ENCODE measurements at places on chromosomes 5 and 9.
A peak's percentile ranks its signal among the peaks of the same experiment; 100 is the strongest.

- no peak for DNase-seq
These were observed 824.3 kb downstream of the PRELID2 start for GRCh38 chr5:145010834-145011233.

DNA sequence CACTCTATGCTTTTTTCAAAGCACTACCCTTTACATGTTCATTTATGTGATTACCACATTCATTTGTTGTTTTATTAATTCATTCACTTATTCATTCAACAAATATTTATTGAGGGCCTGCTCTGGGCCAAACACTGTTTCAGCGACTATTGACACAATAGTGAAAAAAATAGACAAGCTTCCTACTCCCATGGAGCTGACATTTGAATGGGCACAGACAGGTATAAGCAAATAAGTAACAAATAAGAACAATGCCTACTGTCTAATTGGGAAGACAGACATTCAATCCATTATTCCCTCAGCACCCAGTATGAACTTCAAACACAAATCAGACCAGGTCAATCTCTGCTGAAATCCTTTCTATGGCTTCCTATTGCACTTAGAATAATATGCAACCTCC, 156.9 kb upstream of the NR3C1 start:
- no peak for DNase-seq

DNA sequence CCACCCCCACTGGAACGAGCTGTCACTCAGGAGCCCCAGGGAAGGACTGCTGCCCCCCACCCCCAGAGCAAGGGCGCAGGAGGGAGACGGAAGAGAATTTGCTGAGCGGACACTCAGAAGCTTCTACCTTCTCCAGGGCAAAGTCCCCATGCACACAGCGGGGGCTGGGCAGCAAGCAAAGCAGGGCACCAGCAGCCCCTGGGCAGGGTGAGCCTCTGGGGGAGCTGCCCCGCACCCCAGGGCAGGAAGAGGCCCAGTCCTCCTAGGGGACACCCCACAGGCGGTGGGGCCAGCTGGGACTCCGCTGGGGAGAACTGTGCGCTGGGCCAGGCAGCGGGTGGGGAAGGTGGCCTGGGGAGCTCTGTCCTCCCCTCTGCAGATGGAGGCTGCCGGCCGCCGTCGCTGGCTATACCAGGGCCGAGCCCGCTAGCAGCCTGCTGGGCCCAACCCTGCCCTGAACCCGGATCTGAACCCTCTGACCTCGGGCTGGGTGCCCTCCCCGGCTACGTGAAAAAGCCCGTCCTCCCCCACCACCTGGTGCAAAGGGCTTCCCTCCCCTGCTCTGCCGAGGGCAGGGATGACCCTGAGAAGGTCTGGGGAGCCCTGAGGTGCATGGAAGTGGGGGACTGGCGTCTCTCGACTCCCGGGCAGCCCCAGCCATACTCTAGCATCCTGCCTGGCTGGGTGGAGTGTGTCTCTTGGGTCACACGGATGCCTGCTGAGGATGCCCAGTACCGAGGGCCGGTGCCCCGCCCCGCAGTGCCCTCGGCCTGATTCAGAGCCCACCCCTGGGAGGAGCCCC, 597 bp upstream of the SLC34A3 start:
- DNase-seq, result no peak

DNA sequence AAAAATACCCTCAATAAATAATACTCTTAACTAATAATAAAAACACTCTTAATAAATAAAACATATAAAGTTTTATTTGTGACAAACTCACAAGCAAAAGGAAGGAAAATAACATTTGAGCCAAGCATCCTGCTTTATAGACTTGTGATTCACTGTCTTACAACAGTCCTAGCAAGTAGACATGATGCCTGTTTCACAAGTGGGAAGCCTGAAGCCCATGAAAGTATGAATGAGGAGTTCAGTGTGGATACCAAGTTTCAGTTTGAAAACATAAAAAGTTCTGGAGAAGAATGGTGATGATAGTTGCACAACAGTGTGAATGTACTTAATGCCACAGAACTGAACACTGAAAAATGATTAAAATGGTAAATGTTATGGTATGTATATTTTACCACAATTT, 10.9 kb downstream of the HABP4 start:
- no peak for DNase-seq

- DNase-seq, result no peak
These were observed 46.6 kb upstream of the PHYKPL start for GRCh38 chr5:178279026-178279722.

GRCh38 chr5:59249160-59249559, 644.4 kb downstream of the PDE4D start:
- DNase-seq, result no peak

- DNase-seq, result no peak
These were observed 32.4 kb downstream of the ABCA1 start for GRCh38 chr9:104895572-104895971.

DNA sequence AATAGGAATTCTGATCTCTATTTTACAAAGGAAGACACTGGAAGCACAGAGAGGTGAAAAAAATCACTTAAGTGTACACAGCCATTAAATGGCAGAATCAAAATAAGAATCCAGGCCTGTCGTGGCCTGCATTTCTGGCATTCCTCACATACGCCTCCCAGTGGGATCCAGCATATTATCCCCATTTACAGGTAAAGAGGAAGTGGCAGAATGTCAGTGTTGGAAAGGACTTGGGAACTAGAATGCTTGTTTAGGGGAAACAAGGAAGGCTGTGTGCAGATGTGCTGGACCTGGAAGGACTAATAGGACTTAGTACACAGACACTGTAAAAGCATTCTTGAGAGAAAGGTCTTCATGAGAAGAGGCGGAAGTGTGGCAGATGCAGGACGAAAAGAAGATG, 241.8 kb downstream of the TRIM32 start:
- DNase-seq, result peak; percentile 91

DNA sequence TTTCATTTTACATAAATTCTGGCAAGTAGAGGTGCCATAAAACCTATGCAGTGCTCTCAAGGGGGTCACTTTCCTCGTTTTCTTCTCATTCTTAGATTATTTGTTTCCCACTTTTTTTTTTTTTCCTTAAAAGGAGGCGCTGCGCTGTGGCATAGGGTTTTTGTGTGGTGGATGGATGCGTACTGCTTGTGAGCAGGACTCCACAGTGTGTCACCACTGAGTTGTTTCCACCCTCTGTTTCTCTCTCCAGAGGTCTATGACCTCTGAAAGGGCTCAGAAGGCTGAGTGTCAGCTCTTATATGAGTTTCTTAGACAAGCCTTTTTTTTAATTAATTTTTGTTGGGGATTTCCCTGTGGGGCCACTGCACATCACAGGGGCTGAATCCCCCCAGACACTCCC, 13.6 kb upstream of the CLTB start:
- DNase-seq, result no peak

- DNase-seq, result no peak
These were observed 1.9 kb downstream of the SEMA4D start for GRCh38 chr9:89495824-89496560.

GRCh38 chr9:135341612-135342169, 137.9 kb upstream of the PPP1R26 start:
- no peak for DNase-seq

- DNase-seq, result peak; percentile 97
These were observed at the start of gene PRELID2 for GRCh38 chr5:145834917-145835847. Gene PRELID2 (minus strand): TSS chr5:145835342. CDS start chr5:145835251, 91 bp downstream.

DNA sequence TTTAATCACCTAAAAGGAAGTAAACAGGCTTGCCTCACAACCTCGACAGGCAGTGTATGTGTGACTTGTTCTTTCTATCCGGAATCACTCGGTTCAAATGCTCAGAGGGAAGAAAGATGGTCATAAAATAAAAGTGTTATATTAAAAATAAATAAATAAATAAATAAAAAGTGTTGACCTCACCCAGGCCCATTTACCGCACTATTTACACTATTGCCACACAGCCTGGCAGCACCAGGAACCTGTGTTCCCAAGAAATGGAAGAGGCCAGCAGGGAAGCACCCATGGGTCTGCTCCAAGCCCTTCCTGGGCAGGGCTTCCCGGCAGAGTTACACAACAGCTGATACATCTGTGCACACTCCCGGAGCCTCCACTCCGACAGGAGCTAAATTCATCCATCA, 127.9 kb downstream of the EFNA5 start:
- no peak for DNase-seq

- no peak for DNase-seq
These were observed 27.4 kb downstream of the KIAA1191 start for GRCh38 chr5:176334031-176334770.

- DNase-seq, result no peak
These were observed 735 bp downstream of the IDNK start for GRCh38 chr9:83623679-83624076.

DNA sequence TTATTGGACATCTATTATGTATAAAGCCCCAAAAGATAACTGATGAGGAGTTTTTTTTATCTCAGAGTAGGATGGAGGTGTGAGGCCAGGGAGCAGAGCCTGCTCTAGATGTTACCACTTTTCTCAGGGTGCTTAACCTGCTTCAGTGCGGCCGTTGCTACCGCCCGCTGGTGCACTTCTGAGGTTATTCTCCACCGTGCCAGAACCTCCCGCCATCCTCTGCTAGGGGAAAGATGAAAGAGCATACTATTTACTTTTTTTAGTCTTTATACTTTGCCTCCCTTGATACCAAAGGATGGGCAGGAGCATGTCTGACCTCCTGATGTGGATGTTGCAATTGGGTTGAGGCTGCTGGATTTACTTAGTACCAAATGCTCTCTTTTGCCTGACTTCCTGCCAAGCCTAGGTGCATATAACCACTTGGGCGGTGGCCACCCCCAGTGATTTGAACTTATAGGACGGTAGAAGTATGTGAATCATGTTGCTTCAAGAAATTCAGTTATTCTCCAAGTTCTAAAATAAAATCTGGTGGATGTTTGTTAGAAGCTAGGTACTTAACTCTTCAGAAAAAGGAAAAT, 71.1 kb upstream of the HSPB3 start:
- DNase-seq, result no peak

GRCh38 chr5:180271221-180271620, 20.7 kb downstream of the MAPK9 start:
- no peak for DNase-seq

DNA sequence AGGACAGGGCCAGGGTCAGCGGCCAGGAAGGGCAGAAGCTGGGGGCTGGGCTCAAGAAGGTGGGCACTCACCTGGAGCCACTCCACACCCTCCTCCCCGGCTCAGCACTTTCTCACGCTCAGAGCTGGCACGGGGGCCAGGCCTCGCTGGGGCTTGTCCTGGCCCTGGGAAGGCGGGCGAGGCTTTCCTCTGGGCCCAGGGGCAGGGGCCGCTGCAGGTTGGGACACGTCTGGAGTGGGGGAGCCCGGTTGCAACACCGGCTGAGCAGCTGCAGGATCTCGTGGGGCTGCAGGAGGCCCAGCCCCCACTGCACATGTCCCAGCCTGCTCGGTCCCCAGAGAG, 38.9 kb upstream of the EGFL7 start:
- DNase-seq, result no peak

DNA sequence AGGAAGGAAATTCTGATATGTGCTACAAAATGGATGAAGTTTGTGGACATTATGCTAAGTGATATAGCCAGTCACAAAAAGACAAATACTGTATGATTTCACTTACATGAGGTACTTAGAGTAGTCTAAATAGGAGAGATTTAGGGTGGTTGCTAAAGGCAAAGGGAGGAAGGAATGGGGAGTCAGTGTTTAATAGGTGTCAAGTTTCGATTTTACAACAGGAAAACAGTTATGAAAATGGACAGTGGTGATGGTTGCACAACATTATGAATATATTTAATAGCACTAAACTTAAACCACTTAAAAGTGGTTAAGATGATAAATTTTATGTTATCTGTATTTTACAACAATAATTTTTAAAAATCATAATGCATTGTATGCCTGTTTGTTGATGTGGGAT, 40.4 kb upstream of the ECM2 start:
- no peak for DNase-seq

DNA sequence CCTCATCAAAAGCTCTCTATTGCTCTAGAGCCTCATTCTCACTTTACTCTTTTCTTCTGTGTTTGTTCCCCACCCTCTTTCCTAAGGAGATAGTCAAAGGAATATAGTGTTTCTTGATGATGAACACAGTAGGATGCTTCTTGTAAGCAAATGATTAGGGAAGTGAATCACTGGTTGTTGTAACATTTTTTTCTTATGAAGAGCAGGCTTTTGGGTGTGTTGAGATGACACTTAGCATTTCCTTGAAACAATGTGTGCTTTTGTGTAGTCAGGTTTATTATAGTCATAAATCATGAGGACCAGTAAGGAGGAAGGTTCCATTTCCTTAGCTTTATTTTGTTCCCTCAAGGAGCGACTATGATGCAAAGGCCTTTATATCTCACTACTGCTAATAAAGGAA, 1991.3 kb upstream of the C9orf72 start:
- DNase-seq, result no peak

DNA sequence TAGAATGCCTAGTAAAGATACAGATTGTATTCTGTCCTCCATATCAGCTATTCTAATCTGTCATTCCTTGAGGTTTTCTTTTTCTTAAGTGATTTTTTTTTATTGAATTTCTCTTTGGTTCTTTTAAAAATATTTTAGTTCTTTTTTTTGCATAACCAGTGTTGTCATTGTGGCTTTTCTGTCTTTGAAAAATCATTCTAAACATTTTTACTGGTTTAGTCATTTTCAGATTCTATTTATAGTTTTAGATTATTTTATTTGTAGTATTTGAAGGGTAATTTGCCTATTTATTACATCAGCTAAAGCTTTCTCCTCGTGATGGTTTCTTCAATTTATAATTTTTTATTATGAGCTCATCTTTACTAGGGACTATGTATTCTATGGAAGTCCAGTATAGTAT, 78.1 kb downstream of the NDUFAF2 start:
- no peak for DNase-seq

DNA sequence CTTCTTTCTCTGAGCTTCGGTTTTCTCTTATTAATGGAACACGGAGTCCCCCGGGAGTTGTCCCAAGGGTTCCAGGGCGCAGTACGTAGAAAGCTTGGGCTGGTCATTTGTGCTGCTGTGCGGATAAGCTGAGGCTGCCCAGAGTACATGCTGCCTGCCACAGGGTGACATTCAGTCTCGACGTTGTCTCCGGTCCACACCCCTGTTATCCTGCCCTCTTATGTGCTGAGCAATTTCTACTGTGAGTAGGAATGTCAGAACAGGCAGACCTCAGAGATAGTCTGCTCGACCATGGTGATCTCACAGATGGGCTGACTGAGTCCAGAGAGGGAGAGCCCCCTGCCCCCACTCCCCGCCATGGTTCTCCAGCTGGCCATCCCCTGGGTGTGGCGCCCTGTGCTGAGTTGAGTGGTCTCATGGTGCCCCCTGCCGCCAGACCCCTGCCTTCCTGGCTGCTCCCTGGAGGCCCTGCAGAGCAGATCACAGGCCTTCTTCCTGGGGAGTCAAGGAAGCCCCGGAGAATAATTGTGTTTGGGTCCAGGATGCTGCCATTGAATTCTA, 124.0 kb downstream of the RGS3 start:
- DNase-seq, result peak; percentile 65

- DNase-seq, result no peak
These were observed 95.9 kb downstream of the UGCG start for GRCh38 chr9:111992523-111992922.

GRCh38 chr5:137203011-137203632, 296.0 kb downstream of the SPOCK1 start:
- DNase-seq, result no peak

Data from GM23338 (cell line).